ENCODE measurements at places on chromosomes 5 and 9.
A peak's percentile ranks its signal among the peaks of the same experiment; 100 is the strongest.

DNA sequence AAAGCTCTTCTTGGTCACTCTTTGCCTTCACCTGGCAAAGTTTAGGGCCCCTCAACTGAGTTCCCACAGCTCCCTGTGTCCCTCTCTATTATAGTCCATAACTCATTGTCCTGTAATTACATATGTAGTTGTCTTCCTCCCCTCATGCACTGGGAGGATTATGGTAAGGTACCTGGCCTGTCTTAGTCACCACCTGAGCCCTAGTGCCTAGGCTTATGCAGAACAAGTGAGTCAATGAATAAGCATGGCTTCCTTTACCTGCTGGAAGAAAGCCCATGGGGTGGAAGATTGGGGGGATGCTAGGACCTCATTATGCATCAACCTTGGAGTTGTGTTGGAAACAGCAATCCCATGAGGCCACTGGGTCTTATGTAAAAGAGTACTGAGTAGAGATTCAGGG lies 187.7 kb upstream of the TRIM32 start:
- no peak for DNase-seq

DNA sequence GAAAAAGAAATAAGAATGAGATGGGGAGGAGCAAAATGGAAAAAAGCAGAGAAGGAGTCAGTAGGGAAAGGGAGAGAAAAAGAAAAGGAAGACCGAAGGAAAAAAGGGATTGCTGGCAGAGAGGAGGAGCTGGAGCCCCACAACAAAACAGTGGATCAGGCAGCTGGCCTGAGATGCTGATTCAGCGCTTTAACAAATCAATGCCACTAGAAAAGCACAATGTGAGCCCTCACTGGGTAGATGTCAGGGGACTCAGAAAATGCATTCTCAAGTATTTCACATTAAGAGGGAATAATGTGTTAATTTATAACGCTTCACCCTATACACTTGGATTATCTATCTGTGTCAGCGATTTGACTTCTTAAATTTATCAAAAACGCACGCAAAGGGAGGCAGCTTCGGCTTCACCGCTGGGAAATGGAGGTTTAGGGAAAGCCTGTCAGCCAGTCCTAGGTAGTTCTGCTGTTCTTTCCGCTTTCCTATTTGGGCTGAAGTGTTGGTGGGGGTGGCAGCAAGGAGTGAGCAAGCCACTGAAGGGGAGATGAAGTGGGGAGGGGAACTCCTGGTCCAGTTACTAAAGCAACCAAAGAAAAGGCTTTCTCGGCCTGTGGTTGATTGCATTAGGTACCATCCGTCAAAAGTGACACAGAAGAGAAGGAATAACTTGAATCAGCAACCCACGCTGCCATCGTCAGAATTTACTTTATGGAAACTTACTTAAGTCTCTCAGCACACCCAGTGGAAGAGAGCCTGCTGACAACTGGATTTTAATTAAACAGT lies 161.6 kb downstream of the BNC2 start:
- DNase-seq, result no peak

DNA sequence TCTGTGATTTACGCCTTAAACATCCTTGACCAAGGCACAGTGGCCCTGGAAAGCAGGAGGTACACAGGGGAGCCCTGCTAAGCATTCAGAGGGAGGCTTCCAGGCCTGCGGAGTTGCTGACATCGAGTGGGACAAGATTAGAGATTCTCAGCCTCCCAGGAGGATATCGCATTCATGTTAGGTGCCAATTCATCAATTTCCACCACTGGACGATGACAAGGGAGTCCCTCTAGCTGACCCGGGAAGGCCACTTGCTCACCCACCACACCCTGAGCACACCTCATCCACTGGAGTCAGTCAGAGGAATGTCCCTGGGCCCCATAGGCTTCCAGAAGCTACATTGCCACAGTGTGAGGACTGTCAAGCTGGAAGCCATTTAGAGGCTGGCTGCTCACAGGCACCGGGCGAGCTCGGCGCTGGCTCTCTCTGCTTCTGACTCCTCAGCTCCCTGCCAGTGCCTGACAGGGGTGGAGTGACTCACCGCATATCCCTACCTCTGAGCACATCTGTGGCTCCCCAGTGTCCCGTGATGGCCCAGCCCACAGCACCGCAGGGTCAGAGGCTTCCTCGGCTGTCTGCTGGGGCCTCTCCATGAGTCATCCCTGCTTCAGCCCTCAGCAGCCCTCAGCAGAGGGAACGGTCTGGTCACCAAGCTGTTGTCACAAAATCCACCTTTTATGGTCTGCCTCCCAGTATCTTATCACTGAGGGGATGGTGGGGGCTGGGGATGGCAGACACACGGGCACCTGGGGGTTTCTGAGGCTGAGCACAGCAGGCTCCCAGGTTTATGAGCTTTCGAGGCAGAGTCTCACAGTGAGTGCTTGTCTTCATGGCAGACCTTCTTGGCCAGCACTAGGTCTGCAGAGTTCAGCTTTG lies 117.5 kb downstream of the ZNF608 start:
- DNase-seq, result peak; percentile 52

GRCh38 chr9:84812847-84813246 lies 143.3 kb downstream of the NTRK2 start:
- no peak for DNase-seq

DNA sequence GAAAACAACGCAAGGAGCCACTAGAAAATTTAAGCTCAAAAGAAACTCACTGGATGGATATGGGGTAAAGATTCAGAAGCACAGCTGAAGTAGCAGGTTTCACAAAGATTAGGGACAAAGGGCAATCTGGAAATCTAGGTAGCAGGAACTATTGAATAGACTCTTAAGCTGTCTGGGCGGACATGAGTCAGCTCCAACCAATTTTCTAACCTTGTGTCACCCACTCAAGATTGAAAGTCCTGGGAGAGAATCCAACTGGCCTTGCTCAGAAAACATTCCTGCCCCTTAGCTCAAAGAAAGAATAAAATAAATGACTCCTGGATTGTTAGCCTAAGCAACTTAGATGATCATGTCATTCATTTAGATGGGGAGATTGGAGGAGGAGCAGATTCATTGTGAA lies 69.2 kb downstream of the STK32A start:
- DNase-seq, result no peak

DNA sequence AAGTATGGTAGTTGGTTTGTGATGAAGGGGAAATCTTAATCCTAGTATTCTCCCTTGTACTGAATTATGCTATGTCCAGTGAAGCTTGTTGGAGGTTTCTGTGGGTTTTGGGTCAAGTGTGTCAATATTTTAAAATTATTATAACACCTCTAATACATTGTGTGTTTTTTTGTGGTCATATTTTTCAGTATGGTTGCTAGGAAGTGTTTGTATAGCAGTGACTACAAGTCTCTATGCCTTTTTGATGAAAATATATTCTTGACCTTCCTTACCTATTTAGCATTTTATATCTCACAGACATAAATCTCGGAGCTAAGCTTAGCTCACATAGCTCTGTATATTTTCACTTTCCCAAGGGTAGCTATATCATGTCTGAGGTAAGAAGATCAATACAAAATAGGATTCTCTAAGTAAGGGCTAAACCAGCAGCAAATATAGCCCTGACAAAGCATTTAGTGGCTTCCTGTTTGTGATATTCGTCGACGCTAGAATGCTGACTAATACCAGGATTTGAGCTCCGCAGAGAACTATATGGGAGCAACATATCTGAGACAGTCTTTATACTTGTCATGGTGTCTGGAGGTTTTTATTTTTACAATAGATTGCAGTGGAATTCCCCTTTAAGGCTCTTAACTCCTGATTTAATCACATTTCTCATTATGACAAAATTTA lies 82.3 kb downstream of the MACIR start:
- no peak for DNase-seq

GRCh38 chr5:14145435-14146334 lies 2.5 kb downstream of the TRIO start:
- DNase-seq, result no peak

DNA sequence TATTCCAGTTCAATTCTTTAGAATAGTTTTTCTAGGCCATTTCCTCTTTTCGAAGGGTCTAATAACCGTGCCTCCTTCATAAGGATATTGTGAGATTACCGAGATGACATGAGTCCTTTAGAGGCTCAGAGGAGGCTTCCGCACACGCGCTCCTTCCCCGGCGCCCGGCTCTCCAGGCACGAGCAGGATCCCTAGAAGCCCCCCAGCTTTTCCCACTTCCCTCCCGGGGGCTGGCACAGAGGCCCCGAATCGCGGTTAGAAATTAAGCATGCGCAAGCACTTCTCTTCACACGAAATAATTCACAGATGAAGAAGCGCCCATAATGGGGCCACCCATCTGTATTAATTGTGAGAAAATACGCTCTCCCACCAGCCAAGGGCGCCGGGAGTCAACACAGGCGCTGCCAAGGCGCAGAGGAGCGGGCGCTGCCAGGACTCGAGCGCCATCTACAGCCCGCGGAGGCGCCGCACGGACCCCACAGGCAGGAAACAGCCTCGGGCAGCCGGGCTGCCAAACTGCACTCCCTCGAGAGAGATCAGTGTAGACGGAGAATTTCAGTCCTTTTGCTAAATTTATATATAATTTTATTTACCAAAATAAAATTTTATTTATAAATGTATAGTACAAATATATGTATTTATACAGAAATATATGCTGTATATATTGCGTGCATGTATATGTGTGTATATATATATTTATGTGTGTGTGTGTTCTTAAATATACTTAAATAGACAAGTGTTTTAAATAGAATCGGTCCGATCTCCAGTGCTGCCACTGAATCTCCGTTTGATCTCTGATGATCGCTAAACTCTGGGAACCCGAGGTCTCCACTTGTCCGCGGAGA lies 258.1 kb upstream of the NFIL3 start:
- peak; percentile 78 for DNase-seq

DNA sequence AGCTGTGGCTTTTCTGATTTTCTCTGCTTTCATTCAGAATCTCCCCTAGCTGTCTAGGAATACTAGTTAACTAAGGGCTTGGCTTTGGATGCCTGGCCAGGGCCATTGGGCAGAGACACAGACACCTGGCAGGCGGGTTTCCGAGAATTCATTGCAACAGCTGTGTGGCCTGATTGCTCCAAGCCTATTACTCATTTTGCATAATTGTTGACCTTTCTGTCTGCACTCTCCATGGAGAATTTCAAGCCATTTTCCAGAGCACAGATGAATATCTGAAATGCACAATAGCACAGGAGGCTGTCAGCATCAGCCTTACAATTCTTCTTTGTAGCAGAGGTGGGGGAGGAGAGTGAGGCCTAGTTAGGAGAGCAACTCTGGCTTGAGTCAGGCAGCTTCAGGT lies 310.5 kb downstream of the DMAC1 start:
- peak; percentile 75 for DNase-seq

DNA sequence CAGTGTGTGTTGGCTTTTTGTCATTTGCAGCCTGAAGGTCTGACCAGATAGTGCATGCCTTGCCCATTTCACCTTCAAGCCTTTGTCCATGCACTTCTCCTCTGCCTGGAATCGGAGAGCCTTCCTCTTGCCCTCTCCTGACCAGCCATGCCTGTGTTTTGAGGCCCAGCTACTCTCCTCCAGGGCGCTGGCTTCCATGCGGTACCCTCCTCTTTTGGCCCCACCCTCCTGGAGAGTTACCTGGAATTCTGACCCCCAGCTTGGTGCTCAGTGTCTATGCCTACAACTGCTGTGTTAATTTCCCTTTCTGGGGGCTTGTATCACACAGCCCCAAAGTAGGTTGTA lies 52.5 kb downstream of the CXXC5 start:
- peak; percentile 11 for DNase-seq

- no peak for DNase-seq
Observed at GRCh38 chr5:113190347-113190746, 213.7 kb downstream of the DCP2 start.

GRCh38 chr5:169128679-169129078 lies 172.3 kb downstream of the SLIT3 start:
- DNase-seq, result no peak

DNA sequence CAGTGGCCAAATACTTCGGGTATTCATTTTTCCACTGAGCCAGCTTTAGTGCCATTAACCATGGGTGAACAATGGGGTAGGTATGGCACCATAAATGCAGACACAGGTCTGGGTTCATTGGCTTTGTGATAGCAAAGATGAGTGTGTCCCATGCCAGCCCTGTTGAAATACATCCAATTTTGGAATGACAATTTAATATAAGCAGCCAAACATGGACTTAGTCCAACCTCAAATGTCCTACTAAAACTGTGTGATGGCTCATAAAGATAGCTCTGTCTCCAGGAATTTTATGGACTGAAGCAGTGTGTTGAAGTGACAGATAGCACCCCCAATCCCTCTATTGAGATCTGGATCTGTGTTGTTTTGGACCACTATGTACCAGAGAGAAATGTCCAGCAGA lies 514.9 kb downstream of the RASEF start:
- DNase-seq, result no peak

- DNase-seq, result no peak
Observed at GRCh38 chr9:38308136-38308535, 84.4 kb upstream of the ALDH1B1 start.

DNA sequence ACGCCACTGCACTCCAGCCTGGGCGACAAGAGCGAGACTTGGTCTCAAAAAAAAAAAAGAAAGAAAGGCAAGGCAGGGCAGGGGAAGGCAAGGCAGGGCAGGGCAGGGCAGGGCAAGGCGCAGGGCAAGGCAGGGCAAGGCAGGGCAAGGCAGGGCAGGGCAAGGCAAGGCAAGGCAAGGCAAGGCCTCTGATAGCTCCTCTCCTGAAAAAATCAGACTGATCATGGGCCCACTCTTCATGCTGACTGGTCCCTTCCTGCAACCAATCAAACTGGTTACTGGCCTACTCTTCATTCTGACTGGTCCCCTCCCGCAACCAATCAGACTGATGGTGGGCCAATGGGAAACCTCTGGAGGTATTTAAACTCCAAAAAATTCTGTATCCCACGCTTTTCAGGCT lies 3.4 kb upstream of the ZBTB5 start:
- no peak for DNase-seq

- peak; percentile 87 for DNase-seq
Observed at GRCh38 chr9:120877276-120878034, 467 bp upstream of the PHF19 start.

DNA sequence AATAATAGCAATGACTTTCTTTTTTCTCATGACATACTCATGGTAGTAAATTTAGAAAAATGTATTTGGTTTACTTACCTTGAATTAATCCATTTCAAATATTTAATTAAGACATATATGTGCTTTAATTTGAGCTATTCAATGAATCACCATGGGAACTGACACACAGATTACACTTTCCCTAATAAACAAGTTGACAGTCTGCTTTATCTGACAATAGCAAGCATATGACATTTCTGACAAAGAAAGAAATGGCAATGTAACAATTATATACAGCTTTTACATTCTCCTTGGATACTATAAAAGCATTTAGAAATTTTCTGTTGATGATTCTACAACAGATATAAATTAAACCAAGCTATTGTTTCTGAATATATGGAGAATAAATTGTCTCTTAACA lies 382.5 kb downstream of the CYLC2 start:
- DNase-seq, result no peak

Data from right hindlimb (tissue), 1 donor.